ENCODE measurements at places on chromosomes 6 and 20.

DNA sequence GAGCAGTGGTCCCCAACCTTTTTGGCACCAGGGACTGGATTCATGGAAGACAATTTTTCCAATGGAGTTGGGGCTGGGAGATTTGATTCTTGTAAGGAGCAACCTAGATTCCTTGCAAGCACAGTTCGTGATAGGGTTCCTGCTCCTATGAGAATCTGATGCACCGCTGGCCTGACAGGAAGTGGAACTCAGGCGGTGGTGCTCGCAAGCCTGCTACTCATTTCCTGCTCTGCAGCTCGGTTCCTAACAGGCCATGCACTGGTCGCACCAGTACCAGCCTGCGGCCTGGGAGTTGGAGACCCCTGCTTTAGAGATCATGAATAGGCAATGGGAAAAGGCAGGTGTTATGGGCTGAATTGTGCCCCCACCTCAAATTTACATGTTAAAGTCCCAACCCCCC, 131.2 kb downstream of the PFDN4 start:
- no peak for DNase-seq

- no peak for DNase-seq
Observed at GRCh38 chr20:62695448-62696414, 12.9 kb upstream of the NTSR1 start.

GRCh38 chr6:136895901-136896300, 26.2 kb upstream of the SLC35D3 start:
- DNase-seq = no peak

- DNase-seq = no peak
Observed at GRCh38 chr6:52937908-52938307, 28.4 kb upstream of the GSTA3 start.

DNA sequence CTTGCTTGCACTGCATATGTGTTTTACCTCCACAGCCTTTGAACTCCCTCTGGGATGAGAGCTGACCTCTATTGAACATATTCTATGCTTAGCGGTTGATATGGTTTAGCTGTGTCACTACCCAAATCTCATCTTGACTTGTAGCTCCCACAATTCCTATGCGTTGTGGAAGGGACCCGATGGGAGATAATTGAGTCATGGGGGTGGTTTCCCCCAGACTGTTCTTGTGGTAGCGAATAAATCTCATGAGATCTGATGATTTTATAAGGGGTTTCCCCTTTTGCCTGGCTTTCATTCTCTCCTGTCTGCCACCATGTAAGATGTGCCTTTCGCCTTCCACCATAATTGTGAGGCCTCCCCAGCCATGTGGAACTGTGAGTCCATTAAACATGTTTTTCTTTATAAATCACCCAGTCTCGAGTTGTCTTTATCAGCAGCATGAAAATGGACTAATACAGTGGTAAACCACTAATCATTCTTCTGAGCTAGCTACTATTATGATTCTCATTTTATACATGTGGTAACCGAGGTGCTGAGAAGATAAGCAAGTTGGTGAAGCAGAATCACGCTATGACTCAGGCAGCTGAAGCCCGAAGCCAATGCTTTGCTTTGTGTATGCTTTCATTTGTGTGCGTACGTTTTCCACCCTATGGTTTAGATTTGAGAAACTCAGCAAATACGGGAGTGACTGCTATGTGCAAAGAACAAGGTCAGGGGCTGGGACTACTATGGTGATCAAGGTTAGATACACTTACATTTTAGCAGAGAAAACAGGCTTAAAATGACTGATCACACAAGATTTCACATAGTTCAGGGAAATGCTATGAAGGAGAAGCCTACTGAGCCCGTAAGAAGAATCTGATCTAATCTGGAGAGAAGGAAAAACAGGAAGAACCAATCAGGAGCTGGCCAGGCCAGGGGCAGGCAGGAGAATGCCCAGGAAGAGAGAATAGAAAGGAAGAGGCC, 363.5 kb downstream of the ESR1 start:
- no peak for DNase-seq

GRCh38 chr6:57108691-57109090, 18.7 kb downstream of the ZNF451 start:
- DNase-seq = no peak

GRCh38 chr6:90896075-90896547, 309.2 kb upstream of the MAP3K7 start:
- DNase-seq = no peak

Data from frontal cortex (tissue), 4 donors.